ENCODE measurements at places on chromosomes 2 and 18.

DNA sequence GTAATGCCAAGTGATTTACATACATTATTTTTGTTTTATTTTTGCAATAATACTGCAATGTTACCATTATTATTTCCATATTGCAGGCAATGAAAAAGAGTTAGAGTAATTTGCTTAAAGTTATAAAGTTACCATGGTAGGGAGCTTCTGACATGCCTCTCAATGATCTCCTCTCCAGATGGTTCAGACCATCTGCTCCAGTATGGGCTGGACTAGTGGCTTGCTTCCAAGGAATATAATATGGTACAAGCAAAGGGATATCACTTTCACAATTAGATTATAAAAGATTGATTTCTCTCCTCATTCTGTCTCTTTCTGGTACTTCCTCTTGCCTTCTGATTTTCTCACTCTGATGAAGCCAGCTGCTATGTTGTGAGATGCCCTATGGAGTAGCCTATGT is 245.4 kb downstream of the INSIG2 start:
- no peak for DNase-seq

DNA sequence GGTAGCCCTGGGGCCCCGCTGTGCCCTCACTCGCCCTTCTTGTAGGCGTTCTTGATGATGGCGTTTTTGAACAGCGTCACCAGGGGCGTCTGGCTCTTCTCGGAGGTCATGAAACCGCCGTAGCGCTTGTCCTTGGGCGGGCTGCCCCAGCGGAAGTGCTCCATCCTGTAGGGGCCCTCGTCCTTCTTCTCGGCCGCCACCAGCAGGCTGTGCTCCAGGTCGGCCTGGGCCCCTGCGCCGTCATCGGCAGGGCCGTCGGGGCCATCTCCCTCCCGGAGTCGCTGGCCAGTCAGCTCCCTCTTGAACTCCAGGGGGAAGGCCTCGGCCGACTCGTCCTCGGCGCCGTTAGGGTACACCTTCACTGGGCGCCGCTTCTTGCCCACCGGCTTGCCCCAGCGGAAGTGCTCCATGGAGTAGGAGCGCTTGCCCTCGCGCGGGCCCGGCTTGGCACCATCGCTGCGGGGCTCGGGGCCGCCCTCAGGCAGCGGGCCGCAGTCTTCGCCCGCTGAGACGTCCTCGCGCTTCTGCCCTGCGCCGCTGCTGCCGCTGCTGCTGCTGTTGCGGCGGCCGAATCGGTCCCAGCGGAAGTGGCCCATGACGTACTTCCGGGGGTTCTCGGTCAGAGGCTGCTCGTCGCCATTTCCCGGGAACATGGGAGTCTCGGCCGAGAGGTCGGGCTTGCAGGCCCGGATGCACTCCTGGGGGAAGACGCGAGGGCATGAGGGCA is 7.2 kb downstream of the POMC start:
- no peak for DNase-seq

DNA sequence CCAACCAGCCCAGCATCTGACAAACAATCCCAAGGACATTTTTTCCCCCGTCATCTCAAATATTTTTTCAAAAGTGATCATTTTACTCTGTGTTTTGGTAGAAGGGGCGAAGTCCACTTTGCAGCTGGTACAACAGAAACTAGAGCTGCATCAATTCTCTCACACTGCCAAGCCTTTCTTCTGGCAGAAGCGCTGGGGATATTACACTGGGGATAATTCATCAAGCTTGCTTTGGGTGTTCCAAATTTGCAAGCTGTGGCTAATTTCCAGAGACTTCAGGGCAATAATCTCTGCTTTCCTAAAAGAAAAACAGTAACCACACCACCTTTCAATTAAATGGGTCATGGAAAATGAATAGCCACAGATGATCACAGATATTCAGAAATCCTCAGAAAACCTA is 238.3 kb downstream of the SLC8A1 start:
- no peak for DNase-seq

DNA sequence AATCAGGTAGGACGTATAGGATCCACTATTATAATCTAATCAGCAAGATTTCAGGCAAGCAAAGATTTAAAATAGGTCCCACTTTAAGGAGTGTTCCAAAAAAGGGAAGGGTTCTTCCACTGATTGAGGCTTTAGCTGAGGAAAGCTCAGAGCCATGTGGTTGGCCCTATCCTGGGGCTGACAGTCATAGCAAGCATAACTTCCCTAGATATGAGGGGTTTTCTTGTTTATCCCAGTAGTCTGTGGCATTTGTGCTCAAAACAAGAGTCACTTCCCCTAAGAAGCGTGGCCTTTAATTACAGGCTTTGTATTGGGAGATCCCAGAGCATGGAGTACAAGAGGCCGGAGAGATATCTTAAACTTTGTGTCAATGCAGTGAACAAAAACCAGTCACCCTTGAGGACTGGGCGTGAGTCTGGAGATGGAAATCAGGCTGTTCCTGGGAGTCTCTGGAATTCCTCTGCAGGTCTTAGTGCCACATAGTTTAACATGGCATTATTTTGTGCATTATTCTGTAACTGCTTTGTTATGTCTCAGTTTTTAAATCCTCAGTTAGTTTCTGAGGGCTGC is 136.9 kb upstream of the FBXO11 start:
- no peak for DNase-seq

DNA sequence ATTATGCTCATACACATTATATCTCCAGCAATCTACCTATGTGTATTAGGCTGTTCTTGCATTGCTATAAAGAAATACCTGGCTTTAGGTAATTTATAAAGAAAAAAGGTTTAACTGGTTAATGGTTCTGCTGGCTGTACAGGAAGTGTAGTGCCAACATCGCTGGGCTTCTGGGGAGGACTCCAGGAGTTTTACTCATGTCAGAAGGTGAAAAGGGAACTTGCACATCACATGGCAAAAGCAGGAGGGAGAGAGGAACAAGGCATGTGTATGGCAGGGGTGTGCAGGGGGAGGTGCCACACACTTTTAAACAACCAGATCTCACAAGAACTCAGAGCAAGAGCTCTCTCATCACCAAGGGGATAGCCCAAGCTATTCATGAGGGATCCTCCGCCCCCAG is 715.4 kb upstream of the ZEB2 start:
- no peak for DNase-seq

- peak; percentile 34 for DNase-seq
Measured at GRCh38 chr2:69012310-69013141, 453 bp upstream of the ANTXR1 start.

GRCh38 chr2:73034661-73035375 is 36.7 kb downstream of the SFXN5 start:
- no peak for DNase-seq

- no peak for DNase-seq
Measured at GRCh38 chr2:154233231-154233630, 361.5 kb downstream of the GALNT13 start.

DNA sequence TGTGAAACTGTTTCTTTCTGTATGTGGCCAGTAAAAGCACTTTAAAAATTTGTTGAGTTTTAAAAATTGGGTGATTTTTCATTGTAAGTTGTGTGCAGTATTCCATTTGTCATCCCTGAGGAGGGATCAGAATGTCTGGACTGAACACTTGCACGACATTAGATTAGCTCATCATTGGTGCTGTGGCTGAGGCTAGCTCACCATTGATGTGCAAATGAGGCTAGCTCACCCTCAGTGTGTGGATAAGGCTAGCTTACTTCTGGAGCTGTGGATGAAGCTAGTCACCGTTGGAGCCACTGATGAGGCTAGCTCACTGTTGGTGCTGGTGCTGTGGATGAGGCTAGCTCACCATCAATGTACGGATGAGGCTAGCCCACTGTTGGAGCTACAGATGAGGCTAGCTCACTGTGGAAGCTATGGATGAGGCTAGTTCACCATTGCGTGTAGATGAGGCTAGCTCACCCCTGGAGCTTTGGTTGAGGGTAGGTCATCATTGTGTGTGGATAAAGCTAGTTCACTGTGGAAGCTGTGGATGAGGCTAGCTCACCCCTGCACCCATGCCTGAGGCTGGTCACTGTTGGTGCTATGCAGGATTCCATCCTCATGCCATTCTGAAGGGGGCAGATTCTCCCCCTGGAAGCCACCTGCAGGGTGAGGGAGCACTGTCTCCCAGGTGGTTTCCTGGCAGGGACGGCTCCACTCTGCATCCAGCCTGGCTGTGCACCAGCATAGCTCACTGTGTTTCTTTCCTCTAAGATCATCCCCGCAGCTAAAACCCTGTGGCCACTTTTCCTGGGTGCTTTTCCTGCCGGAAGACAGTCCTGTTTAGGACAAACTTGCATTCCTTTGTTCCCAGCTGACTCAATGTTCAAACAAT is 101.1 kb downstream of the TWIST2 start:
- no peak for DNase-seq

DNA sequence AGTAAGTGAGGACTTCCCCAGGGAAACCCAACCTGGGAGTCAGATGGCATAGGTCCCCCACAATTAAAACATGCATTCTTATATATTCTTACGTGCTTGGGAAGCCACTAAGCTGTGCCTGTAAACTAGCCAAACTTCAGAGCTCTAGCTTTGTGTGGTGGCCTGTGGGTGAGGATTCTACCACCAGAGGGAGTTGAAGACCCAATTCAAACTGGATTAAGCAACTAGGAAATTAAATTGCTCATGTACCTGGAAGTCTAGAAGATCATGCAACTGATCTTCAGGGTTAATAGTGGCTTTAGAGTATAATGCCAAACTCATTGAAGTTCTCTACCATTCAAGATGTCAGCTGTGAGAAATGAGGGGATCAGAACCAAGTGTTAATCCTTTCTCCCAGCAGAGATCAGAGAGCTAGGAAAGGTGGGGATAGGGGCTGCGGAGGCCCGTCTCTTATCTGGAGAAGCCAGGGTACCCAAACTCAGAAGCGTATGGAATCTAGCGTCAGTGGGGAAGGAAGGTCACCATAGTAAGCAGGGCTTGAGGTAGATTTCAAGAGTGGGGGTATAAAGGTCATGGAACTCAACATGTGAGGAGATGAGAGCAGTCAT is 53.2 kb upstream of the CCDC85A start:
- no peak for DNase-seq
